ENCODE measurements at places on chromosomes 11 and 22.

DNA sequence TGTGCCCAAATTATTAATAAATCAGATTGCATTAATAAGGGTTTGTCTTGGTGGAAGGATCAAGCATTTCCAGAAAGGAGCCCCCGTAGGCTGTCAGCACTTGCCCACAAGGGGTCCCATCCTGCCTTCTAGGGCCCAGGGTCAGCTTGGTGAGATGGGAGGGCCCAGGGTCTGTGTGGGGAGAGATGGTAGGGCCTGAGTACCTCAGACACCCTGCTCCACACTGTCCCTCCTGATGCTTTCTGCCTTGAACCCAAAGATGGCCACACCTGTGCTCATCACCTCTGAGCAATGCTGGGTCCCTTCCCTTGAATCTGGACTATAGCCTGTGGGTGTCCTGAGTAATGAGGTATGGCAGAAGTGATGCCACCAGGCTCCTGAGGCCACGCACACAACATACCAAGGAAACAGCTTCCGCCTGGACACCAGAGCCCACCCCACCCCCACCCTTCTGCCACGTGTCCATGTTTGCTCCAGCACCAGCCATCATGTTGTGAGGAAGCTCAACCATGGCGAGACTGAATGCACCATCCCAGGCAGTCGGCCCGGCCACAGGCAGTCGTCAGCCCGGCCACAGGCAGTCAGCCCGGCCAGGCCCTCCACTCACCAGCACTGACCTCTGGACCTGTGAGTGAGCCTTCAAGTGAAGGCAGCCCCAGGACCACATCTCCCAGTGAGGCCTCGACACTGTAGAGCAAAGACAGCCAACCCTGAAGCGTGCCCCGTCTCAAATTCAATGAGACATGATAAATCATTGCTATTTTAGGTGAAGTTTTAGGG, 6.8 kb downstream of the BET1L start:
- no peak for DNase-seq

DNA sequence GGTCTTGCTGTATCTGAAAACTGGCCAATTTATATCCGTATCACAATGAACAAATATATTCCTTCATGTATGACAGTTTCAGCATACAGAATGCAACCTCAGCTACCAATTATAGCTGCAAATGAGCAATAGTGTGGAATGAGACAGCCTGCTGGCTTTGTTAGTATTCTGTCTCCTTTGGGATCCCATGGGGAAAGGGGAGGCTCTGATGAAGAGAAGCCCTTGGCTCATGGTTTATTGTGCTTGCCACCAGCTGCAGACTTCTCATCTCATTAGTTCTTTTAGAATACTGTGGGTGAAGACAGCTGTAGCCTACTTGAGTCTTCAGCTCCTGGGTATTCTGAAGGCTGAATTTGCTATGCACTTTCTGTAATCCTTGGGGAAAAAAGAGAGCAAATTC, 42.4 kb downstream of the PITPNB start:
- no peak for DNase-seq

- DNase-seq: no peak
Measured at GRCh38 chr11:127098684-127099083, 98.1 kb upstream of the KIRREL3 start.

DNA sequence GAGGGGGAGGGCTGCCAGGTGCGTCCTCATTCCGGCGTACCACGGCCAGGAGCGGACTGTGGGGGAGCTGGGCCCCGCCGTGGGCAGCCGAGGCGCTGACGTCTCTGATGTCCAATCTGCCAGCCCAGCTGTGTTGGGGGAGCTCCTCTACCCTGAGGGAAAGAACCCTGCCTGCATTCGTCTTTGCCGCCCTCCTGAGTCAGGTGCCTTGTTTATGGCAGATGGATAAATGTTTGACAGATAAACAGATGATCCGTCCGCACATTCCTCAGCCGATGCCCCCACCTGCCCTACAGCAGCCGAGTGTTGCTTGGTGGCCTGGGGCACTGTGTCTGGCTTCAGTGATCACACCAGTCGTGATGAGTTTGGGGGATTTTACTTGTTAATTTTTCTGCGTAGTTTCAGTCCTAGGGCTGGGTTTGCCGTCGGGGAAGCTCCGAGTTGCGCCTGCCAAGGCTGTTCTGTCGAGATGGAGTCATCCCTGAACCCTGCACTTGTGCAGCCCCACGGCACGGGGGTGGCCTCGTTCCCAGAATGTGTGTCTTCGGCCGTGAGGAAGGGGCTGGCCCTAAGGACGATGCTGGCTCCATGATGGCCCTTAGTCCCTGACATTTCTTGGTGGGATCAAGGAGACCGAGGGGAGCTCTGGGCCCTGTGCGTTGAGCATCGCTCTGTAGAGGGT, 1083.9 kb downstream of the BRD1 start:
- no peak for DNase-seq

DNA sequence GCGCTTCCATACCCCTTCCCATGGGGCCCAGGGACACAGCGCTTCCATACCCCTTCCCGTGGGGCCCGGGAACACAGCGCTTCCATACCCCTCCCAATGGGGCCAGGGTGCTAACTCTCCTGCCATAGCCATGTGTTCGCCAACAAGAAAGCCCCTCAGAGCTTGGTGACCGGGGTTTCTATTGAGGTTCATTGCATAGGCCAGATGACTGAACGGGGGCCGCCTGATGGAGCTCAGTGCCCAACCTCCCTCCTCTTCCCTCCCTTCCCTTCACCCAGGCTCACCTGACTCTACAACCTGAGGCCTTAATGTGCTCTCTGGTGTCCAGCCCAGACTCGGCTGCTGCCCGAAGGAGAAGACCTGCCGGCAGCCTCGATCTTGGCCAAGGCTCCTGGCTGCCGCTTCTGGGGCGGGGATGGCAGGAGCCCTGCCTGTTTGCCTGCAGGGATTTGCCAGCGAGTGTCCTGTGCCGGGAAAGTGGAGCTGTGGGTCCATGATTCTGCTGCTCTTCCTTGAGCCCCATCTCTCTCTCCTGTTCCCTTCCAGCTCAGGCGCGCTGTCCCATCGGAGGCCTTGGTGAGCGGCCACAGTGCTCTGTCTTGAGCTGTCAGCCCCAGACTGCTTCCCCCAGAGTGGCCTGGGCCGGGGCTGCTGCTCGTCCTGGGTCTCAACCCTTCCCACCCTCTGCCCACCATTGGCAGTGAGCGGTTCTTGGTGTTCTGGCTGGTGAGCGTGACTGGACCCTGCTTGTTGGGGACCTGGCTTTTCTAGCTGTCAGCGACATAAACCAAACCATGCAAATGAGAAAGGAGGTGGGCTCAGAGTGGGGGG, 267.0 kb downstream of the TBC1D22A start:
- DNase-seq: no peak
